ENCODE measurements at places on chromosomes 5 and 9. TPM values are rescaled to one million over a fixed set of nuclear protein-coding genes. Genes with fewer than 3 reads are reported as not detected.

DNA sequence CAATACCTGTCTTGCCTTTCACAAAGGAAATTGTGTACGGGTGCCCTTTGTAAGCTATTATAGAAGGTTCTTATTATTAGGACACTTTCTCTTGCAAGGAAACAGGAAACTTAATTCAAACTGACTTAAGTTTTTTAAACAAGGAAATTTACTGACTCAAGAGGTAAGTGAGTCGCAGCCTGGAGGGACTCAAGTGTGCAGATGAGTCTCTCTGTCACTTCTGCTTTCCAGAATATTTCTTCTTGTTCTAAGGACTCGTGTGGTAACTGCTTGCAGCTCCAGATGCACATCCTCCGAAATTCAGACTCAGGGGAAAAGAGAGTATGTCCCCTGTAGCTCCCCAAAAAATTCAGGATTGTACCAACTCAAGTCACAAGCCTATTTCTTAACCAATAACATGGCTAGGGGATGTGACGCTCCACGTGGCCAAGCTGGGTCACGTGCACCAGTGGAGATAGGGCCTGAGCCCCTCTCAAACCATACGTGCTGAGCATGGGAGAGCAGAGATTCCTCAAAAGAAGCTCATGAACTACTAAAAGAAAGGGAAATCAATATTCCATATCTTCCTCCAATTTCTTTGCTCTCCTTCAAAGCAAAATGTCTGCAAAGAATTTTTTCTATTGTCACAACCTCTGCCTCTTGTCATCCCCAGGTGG is 49.2 kb upstream of the ERCC6L2 start:
- no peaks in the 10 kb centered on the region for H3K4me1 ChIP-seq
- no peak overlapping the region for H3K4me3 ChIP-seq
- no peak for DNase-seq
- H3K27ac ChIP-seq, result no peak overlapping the region
- H3K36me3 ChIP-seq, result no peaks in the 10 kb centered on the region
- peaks cover 5% of the 10 kb centered on the region for H3K27me3 ChIP-seq

GRCh38 chr5:94192658-94193391 is 425.6 kb downstream of the KIAA0825 start:
- no peaks in the 10 kb centered on the region for H3K36me3 ChIP-seq
- no peak for DNase-seq
- H3K4me3 ChIP-seq, result no peak overlapping the region
- no peaks in the 10 kb centered on the region for H3K4me1 ChIP-seq

GRCh38 chr9:20662156-20662555 is 21.9 kb upstream of the FOCAD start:
- H3K36me3 ChIP-seq, result no peaks in the 10 kb centered on the region
- no peak overlapping the region for H3K27ac ChIP-seq
- H3K4me1 ChIP-seq, result no peaks in the 10 kb centered on the region

- no peaks in the 10 kb centered on the region for H3K4me1 ChIP-seq
- no peak overlapping the region for H3K4me3 ChIP-seq
- H3K27me3 ChIP-seq, result no peaks in the 10 kb centered on the region
- no peaks in the 10 kb centered on the region for H3K36me3 ChIP-seq
- no peak for DNase-seq
Measured at GRCh38 chr5:9445826-9446388, 100.0 kb downstream of the SEMA5A start.

DNA sequence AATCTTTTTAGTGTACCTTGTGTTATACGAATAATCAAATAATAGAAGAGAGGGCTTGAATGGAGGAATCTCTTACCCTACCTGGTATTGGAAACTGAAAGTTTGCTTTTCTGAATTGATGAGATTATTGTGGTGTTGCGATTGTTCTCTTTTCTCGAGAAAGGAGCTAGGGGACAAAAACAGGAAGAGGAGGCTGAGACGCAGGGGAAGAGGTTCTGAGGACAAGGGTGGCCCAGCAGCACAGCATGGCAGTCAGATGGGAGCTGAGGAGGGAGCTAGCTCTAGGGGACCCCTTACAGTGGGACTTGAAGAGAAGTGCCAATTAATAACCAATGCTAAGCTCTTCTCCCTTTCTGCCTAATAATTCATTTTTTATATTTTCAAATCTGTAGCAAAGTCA is 183.3 kb upstream of the DMAC1 start:
- no peaks in the 10 kb centered on the region for H3K27me3 ChIP-seq
- DNase-seq, result no peak
- H3K4me3 ChIP-seq, result no peak overlapping the region
- H3K27ac ChIP-seq, result no peak overlapping the region
- no peaks in the 10 kb centered on the region for H3K4me1 ChIP-seq

- H3K36me3 ChIP-seq, result peaks cover 73% of the 10 kb centered on the region
- H3K4me1 ChIP-seq, result peaks cover 32% of the 10 kb centered on the region
- H3K4me3 ChIP-seq, result no peak overlapping the region
- H3K27ac ChIP-seq, result no peak overlapping the region
- no peaks in the 10 kb centered on the region for H3K27me3 ChIP-seq
Measured at GRCh38 chr9:81602887-81603680, 86.3 kb downstream of the TLE1 start.

DNA sequence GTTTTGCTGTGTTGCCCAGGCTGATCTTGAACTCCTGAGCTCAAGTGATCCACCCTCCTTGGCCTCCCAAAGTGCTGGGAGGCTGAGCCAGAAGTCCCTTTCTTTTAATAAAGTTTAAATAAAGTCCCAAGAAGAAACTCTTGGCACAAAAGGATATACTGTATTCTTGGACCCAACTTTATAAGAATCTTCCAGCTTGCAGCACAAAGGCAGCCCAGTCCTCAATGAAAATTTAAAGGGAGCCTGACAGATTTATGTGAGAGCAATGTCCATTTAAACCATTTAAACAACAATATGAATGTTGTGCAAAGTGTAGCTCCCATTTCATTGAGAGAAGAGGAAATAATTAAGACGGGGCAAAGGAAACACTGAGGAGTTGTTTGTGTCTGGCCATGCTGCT is 217.0 kb downstream of the DOCK8 start:
- H3K27ac ChIP-seq, result no peak overlapping the region
- no peaks in the 10 kb centered on the region for H3K27me3 ChIP-seq
- no peak overlapping the region for H3K4me3 ChIP-seq
- DNase-seq, result no peak

DNA sequence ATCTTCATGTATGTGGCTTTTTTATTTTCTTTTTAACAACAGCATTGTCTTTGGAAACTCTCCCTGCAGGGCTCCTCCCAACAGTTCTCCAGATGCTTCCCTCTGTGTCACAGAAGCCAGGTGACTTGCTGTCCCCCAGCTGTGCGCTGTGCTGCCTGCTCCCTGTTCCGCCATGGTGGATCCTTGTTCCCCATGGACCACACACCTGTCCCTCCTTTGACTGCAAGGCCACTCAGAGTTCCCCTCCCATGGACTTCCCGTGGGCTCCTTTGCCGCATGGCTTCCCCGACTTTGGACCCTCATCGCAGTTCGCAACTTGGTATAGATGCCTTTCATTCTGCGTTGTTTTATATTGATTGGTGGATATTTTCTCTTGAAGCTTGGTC is 18.6 kb downstream of the ANKRD33B start:
- no peak overlapping the region for H3K4me3 ChIP-seq
- no peaks in the 10 kb centered on the region for H3K36me3 ChIP-seq
- no peak overlapping the region for H3K27ac ChIP-seq
- no peaks in the 10 kb centered on the region for H3K4me1 ChIP-seq

DNA sequence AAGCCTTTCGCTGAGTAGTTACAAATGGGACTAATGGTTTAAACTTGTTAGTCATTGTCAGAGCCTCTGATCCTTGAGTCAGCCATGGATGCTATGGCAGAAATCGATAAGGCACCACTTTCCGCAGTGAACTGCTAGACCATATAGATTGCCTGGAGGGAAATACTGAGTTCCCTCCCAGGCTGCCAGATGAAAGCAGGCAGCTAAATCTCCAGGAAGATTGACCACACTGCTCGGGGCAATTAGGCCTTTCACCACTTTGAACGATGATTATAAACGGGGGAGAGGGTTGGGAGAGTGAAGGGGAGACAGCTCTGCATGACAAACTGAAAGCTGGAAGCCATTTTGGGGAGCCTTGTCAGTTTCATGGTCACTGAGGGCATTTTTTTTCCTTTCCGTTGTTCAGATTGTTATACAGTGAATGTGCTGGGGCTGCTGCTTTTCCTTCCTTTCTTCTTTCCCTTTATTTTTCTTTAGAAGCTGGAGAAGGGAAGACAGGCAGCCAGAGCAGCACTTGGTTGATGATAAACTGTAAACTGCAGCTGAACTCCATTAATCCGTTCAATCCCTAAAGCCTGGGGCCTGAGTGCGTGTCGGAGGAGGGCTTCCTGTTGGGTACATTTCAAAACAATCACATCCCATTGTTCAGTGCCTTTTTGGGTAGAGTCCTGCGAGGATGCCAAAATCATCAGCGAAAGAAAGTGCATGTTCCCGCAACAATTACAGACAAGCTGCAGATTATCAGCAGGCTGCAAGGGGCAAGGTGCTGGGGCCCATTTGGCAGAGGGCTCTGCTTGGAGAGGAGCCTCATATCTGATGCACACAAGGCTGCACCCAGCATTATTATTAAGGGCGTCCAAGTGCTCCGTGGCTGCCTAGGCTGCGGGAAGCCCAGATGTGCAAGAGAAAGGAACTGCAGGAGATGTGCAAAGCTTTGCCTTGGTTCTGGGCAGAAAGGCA is 308.4 kb downstream of the PSAT1 start:
- H3K27ac ChIP-seq, result no peak overlapping the region
- no peak for DNase-seq
- no peak overlapping the region for H3K4me3 ChIP-seq
- no peaks in the 10 kb centered on the region for H3K4me1 ChIP-seq
- peaks cover 4% of the 10 kb centered on the region for H3K27me3 ChIP-seq

APC gene
- total RNA-seq, result 19.4 TPM

SLC45A2 gene
- total RNA-seq, result not detected

ADAMTS2 gene
- total RNA-seq, result 0.24 TPM

FAM169A gene
- 110 TPM for total RNA-seq

NTRK2 gene
- not detected for total RNA-seq

PPP6C gene
- total RNA-seq, result 20.9 TPM

PRXL2C gene
- total RNA-seq, result 13.2 TPM

OR1Q1 gene
- total RNA-seq, result not detected

Measured in HepG2 (cell line).